ENCODE measurements at places on chromosomes 6 and 20.
A peak's percentile ranks its signal among the peaks of the same experiment; 100 is the strongest.

DNA sequence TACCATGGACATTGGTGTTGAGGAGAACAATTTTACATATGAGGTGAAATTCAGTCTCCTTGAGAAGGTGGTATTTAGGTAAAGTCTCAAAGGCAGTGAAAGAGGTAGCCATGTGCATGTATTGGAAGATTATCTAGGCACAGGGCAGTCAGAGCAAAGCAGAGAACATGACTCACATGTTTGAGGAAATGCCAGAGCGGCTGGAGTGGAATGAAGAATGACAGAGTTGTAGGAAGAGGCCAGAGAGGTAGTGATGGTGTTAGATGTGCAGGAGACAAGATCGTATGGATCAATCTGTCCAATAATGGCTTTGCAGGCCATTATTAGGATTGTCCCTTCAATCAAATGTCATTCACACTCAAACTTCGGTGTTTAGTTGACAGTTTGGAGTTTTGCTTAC lies 449.4 kb upstream of the PTCHD4 start:
- DNase-seq, result no peak

- no peak for DNase-seq
These were observed 38.1 kb downstream of the HTR1B start for GRCh38 chr6:77425216-77425615.

- DNase-seq, result peak; percentile 36
These were observed 23.6 kb downstream of the BNIP5 start for GRCh38 chr6:36312854-36313648.

- DNase-seq, result peak; percentile 5
These were observed 156.0 kb upstream of the SOX4 start for GRCh38 chr6:21437581-21437980.

GRCh38 chr6:170448317-170448716 lies 104.8 kb downstream of the PSMB1 start:
- no peak for DNase-seq

- DNase-seq, result no peak
These were observed 1019.5 kb upstream of the MAP3K7 start for GRCh38 chr6:91606148-91606901.

- no peak for DNase-seq
These were observed 24.7 kb downstream of the MYT1 start for GRCh38 chr20:64188682-64189529.

DNA sequence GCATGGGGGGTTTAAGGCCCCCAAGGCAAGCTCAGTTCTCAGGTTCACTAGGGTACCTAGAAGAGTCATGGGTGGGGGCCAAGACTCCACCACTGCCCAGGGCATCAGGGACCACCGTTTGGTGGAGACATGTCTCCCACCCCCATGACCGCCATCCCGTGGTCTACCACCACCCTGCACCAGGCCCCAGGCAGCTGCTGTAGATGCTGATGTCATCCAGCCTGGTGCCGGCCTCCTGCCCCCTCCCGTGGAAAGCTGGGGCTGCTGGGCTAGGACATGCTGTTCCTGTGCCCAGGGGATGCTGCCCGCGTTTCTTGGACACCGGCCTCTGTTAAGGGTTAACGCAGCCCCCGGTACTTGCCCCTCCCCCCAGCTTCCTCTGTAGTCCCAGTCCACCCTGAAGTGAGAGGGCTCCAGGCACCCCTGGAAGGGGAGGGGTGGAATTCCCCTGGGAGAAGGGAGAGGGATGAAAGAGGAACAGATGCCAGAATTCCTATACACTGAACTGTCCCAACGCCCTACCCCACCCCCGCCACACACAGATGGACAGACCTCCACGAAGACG lies 587 bp downstream of the IP6K3 start:
- DNase-seq, result no peak

DNA sequence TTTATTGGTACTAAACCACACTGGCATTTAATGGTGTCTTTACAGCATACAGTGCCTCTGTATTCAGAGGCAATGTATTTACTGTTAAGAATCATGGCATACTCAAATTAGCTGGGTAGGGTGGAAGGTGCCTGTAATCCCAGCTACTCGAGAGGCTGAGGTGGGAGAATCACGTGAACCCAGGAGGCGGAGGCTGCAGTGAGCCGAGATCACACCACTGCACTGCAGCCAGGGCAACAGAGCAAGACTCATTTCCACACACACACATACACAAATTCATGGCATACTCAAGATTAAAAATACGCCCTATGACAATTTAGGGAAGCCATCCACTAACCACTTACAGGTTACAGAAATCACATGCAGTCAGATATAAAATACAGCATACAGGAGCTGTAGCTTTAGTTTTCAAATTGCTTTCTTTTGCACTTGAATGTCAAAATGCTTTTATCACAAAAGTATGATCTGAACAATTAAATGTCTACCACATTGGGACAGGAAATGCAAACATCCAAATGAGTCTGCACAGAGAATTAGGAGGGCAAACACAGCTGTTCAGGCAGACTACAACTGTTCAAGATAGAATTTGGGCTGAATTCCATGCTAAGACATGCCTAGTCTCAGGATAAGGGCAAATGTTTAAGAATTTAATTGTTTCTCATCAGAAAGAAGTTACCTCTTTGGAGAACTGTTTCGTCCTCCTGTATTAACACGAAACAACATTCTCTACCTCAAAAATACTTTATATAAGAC lies 36.4 kb downstream of the CSNK2A1 start:
- DNase-seq, result no peak

GRCh38 chr6:115131709-115132490 lies 789.1 kb upstream of the HS3ST5 start:
- no peak for DNase-seq

Measured in inflammatory macrophage treated with lipopolysaccharide for 1 hour (primary cell).